ENCODE measurements at places on chromosomes 1 and 21.

DNA sequence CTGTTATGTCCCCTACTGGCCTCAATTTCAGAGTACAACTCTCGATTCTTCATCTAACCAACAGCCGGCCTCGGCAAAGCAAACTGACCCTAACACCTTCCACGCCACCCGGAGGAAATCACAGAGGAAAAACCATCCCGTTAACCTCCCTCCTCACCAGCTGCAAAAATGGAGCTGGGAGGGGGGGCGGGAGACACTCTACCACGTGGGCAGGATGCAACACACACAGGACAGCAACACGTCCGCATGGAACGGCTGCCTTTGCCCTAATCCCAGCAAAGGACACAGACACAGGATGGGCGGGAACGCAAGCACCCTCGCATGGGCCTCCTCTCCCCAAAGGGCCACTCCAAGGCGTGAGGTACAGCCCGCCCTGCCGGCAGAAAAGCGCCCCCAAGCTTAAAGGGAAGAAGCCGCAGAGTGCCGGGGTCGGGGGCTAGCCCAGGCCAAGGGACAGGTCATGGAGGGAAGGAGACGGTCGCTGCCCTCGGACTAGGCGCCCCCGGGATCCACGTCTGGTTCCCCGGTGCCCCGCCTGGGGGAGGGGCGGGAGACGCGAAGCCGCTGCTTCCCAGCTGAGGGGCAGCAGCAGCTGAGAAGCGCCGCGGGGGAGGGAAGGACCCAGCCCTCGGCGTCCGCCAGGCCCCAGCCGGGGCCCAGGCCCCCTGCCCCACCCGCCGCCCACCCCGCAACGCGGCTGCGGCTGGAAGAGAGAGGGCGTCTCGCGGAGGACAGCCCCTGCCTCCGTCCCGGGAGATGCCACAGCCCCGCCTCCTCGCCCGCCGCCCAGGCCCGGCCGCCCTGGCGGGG lies 590 bp downstream of the FOXJ3 start:
- DNase-seq: no peak

GRCh38 chr1:159005161-159005560 lies 4.5 kb upstream of the IFI16 start:
- no peak for DNase-seq

DNA sequence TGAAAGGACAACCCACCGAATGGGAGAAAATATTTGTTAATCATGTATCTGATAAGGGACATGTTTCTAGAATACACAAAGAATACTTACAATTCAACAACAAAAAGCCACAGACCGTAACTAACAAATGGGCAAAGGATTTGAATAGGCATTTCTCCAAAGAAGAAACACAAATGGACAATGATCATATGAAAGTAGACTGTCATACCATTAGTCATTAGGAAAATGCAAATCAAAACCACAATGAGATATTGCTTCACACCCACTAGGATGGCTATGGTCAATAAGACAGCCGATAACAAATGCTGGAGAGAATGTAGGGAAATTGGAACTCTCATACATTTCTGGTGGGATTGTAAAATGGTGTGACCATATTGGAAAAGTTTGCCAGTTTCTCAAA lies 367.2 kb upstream of the SGIP1 start:
- DNase-seq: no peak

- DNase-seq: no peak
Observed at GRCh38 chr1:220943319-220943996, 64.2 kb downstream of the HLX start.

GRCh38 chr1:16275591-16275990 lies 38.6 kb upstream of the CPLANE2 start:
- no peak for DNase-seq

- no peak for DNase-seq
Observed at GRCh38 chr1:59556398-59556797, 258.4 kb upstream of the HOOK1 start.

- no peak for DNase-seq
Observed at GRCh38 chr1:71565831-71566230, 485.0 kb upstream of the ZRANB2 start.

DNA sequence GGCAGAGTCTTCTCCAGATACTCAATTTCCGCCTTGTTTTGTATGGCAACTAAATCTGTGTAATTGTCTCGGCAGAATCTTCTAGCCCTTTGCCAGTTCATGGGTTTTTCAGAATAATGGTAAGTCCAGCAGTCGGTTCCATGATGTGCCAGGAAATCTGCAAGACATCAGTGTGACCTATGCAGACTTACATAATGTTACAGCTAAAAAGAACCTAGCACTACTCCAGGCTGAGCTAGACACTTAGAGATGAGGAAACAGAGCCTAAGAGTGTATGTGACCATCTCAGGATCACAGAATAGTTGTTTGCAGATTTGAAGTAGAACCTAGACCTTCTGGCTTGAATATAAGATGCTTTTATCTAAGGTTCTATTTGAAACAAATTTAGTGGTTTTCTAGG lies 2.8 kb downstream of the SELL start:
- no peak for DNase-seq

DNA sequence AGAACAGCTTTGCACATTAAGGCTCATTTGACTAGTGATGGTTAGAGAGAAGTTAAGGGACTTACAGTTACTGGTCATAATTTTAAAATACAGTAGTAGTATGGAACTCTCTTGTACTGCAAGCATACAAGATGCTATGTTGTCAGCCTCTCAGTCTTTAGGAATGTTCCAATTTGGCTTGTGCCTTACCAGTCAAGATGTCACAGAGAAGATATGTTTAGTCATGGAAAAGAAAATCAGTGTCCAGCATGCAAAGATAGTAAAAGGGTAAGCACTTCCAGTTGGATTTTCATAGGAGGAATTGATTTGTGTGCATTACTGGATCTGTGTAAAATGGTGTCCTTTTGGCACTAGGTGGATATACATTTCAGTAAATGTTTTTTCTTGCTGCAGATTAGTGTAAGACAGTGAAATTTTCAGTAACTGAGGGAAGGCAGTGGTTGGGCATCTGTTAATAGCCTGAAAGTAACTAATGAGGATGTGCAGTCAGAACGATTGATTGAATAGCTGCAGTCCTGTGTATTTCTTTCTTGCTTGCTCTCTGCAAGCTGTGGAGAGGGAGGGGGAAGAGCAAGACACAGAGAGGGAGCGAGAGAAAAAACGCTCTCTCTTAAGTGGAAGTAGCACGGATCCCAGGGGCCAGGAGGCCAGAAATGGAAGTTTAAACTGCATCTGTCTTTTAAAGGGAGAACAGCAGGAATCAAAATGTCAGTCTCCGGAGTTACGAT lies 108.2 kb downstream of the CLEC20A start:
- DNase-seq: no peak

DNA sequence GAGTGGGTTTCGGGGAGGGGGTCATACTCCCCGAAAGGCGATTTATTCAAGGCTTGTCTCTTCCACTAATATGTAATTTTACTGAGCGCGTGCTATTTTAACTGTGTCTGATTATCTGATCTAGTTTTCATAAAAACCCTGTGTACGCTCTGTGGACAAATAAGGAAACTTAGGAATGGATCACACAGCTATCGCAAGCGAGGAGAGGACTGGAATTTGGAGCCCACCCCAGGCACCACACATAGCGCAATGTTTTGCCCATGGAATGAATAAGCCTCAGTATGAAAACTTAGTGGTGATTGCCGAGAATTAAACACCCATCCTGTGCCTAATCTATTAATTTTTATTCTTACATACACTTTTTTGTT lies 9.8 kb upstream of the RAB42 start:
- no peak for DNase-seq

GRCh38 chr21:38376235-38376634 lies 119.4 kb downstream of the KCNJ15 start:
- no peak for DNase-seq

DNA sequence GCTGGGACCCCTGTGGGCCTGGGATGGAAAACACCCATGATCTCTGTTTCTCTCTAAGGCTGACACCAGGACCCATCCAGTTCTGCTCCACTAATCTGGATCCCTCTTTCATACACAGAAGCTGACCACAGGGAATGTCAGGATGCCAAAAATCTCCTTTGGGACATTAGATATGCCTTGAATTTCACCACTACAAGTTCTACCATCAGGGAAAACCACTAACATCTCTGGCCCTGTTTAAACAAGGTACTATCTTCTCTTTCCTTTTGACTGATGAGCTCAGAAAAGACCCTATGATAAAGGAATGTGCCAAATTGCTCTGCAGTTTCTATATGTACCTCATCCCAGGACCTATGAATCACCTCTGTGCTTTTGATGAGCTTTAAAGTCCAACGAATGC lies 10.2 kb upstream of the PLXNA2 start:
- no peak for DNase-seq

GRCh38 chr1:48931506-48932192 lies 155.0 kb upstream of the BEND5 start:
- no peak for DNase-seq

GRCh38 chr1:206985162-206985749 lies 15.0 kb upstream of the FCAMR start:
- no peak for DNase-seq

- DNase-seq: no peak
Observed at GRCh38 chr1:24830680-24831272, 85.5 kb downstream of the CLIC4 start.

DNA sequence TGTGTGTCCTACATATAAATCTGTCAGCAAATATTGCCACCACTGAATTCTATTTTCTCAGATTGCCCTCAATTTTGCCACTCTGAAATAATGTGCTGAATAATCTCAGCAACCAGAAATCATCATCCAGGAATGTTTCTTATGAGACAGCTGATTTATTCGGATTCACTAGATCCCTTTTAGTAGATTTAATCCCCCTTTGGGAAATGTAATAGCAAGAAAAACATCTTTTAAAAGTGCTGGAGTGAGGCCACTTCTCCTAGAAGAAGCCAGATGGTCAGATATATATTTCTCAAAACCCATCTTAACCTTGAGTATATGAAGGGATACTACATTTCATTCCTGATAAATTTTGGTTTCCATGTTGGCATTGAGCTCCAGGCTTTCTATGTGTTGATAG lies 327.7 kb downstream of the SMYD3 start:
- DNase-seq: no peak

DNA sequence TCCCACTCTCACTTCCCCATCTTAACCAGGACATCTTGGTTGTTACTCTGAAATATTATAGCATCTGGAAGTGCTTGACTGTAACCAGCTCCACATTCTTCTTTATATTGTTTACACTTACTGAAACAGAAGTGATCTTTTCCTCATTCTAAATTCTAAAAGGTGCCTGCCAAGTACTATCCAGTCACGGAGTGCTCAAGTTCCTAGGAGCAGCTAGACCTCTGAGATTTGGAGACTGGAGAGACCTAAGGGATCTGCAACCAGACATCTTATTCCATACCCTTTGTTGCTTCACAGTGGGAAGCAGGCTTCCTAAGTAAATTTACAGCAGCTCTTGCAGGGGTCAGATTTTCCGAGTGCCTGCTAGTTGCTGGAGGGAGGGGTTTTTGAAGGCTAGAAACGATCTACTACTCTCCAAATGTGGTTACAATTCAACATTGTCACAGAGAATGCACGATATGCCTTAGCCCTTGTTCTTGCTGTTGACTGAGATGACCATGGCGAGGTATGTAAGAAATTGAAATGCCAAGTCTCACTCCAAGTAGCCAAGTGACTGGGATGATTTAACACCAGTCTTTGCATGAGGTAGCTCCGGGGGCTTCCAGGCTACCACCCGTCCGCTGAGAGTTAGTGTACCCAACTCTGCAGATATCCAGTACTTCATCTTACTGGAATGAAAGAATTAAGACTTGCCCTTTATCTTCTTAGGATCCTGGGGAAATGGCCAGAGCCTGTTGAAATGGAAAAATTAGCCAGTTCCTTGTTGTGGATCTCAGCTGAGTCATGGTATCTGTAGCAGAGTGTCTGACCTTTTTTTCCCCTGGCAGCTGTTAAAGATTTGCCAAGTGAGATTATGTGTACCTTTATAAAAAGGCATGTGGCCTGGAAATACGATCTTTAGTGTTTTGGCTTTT lies 150.8 kb downstream of the MAST2 start:
- no peak for DNase-seq

GRCh38 chr1:57384284-57384683 lies 39.6 kb downstream of the DAB1 start:
- DNase-seq: no peak

GRCh38 chr1:57632401-57632800 lies 208.5 kb upstream of the DAB1 start:
- DNase-seq: no peak

GRCh38 chr1:230150615-230151014 lies 83.6 kb downstream of the GALNT2 start:
- DNase-seq: no peak

GRCh38 chr1:204376465-204376864 lies 16.7 kb upstream of the PLEKHA6 start:
- no peak for DNase-seq

DNA sequence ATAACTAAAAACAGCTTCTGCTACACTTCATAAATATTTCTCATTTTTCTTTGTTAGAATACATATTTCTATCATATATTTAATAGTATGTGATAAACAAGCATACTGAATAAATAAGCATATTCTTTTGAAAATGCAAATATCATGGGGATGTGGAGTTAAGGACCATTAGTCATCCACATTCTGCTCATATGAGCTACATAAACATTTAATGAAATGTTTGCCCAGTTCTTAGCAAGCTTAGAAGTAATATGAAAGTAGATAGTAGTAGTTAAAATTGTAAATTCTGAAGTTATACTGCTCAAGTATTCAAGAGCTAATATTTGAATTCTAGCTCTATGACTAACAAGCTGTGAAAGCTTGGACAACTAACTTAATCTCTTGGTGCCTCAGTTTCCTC lies 10.1 kb upstream of the GORAB start:
- DNase-seq: no peak

GRCh38 chr1:240091614-240092300 lies at the start of gene FMN2:
FMN2 (plus strand) TSS chr1:240091883; CDS start chr1:240092110, 227 bp downstream.
- no peak for DNase-seq

GRCh38 chr1:207897188-207897587 lies 13.7 kb downstream of the CD34 start:
- no peak for DNase-seq

Data from activated T-cell treated with anti-CD3 and anti-CD28 coated beads for 1 hour (primary cell).